Mesangial cell (primary cell): ENCODE measurements at places on chromosomes 5 and 9. TPM values are rescaled to one million over a fixed set of nuclear protein-coding genes. Genes with fewer than 3 reads are reported as not detected.

The THBS4 gene
- total RNA-seq, result 0.33 and 1.9 TPM in 2 replicates

The LYSMD3 gene
- 6.5 and 6.7 TPM in 2 replicates for total RNA-seq

The GRIN1 gene
- total RNA-seq, result 0.13 TPM in 1 of 2 replicates, not detected in the other

The GABRA6 gene
- not detected in 2 replicates for total RNA-seq

The MARCOL gene
- not detected in 2 replicates for total RNA-seq
